ENCODE measurements at places on chromosomes 5 and 9.

DNA sequence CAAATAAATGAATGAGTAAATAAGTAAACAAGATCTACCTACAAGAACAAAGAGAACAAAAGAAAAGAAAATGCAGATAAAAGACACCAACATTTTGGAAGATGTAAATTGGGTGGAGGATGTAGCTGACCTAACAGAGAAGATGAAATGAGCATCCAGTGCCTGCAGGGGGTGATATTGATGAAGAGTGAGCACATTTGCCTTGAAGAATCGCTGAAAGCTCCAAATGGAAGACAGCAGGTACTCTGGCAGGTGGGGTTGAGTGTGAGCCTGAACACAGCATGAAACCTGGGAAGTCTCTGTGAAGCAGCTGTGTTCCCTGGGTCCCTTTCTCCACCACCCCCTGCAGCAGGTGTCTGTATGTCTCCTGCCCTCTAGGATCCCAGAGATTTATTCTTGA, 125.6 kb downstream of the NXNL2 start:
- no peak for DNase-seq

DNA sequence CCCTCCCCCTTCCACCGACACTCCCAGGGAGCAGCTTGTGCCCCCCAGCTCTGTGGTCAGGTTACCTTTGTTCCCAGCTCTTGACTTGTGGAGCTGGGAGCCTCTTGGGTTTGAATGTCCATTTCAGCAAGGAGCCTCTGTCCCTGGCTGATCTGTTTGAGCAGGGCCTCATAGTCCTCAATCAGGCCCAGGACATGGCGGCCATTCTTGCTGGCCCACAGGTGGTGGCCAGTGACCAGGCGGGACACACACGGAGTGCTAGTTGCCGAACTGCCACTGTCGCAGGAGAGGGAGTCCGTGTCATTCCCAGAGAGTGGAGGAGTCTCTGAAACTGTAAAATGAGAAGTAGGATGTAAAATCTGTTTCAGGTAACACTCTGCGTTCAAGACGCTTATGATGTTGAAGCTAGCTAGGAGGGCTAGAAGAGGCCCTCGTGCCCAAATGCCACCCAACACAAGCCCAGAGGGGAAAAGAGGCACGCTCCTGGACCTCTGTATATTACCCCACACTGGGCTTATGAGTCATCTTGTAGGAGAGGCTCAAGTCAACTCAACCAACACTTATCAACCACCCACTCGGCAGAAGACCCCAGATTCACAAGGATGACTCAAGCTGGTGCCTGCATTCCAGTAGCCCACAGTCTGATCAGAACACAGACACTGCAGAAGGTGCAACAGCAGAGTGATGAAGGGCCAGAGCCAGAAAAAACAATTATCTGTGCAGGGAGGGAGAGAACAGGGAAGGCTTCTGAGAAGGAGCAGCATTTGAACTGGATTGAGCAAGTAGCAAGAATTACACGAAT, 177.0 kb downstream of the CDK5RAP2 start:
- DNase-seq = no peak

GRCh38 chr9:133400292-133400691, 17.5 kb downstream of the REXO4 start:
- DNase-seq = no peak

DNA sequence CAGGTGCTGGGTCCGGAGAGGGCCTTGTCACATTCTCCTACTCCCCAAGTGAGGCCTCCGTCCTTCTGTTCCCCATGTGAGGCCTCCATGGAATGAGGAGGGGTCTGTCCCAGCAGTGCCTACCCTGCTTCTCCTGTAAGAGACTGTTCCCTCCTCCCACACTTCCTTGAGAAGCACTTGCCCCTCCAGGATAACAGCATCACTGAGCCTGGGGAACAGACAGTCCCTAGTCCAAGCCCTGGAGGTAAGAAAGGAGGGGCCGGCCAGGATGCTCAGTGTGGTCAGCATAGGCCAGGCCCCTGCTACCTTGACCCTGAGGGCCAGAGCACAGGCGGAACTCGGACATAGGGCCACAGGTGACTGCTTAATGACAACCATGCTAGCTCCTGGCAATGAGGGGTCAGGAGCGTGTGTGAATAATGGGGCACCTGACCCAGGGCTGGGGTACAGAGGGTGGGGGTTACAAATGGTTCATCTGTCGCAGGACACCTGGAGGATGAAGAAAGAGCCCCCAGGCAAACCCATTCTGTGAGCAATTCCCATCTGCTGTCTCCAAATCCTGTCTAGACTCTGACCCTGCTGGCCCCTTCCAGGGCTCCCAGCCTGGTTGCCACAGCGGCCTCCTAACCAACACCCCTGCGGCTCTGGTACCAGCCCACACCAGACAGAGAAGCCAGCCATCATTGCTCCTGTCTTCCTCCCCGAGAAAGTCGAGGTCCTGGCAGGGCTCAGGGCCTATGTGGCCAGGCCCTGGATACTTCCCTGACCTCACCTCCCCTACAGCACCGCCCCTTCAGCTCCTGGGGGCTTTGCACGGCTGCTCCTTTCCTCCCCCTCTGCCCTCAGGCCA, 20.3 kb downstream of the RALGDS start:
- no peak for DNase-seq

GRCh38 chr5:102231693-102232619, 64.1 kb downstream of the SLCO4C1 start:
- no peak for DNase-seq

GRCh38 chr5:5881294-5881693, 458.8 kb downstream of the ICE1 start:
- no peak for DNase-seq

GRCh38 chr9:127837346-127837745, 17.1 kb downstream of the ENG start:
- DNase-seq = no peak
